ENCODE measurements at places on chromosomes 16 and 17.
A peak's percentile ranks its signal among the peaks of the same experiment; 100 is the strongest.

DNA sequence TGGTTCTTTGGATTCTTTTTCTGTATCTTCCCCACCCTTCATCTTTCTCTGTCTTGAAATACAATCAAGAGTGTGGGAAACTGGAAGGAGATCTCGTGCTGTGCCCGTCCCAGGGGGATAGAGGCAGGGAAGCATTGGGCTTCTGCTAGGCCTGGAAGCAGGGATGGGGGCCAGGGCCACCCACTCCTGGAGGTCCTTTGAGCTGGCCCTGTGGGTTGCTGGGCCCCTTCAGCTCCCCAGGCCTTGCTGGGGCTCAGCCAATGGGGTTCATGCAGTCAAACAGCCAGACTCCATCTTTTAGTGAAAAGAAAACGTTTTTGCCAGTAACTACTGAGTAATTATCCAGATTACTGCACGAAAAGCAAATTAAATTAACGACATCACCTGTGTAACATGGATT lies 67.8 kb downstream of the CCDC182 start:
- no peak for DNase-seq

GRCh38 chr17:78241277-78242023 lies 10.0 kb downstream of the TMEM235 start:
- DNase-seq = peak; percentile 86

GRCh38 chr17:19986941-19987861 lies 9.6 kb upstream of the AKAP10 start:
- no peak for DNase-seq

- DNase-seq = no peak
These were observed 25.9 kb upstream of the LYRM9 start for GRCh38 chr17:27919079-27919478.

DNA sequence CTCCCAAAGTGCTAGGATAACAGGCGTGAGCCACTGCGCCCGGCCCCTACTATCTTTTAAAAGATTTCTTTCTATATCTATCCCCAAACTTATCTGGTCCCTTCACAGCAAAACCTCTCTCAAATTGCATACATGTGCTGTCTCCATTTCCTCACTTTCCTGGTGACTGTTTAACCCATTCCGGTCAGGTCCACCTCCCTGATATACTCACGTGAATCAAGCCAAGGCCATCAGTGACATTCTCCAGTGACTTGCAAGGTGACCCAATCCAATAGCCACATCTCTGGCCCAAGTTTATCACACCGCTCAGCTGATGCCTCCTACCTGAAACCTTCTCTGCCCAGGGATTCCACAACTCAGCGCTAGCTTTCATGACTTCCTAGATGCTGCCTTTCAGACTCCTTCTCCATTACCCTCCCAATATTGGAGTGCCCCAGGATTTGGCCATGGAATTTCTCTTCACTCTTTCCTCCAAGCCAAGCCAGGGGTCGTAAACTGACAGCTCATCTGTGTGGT lies 1.4 kb upstream of the CTCF start:
- no peak for DNase-seq

GRCh38 chr17:16922386-16923096 lies 49.4 kb downstream of the TNFRSF13B start:
- no peak for DNase-seq

DNA sequence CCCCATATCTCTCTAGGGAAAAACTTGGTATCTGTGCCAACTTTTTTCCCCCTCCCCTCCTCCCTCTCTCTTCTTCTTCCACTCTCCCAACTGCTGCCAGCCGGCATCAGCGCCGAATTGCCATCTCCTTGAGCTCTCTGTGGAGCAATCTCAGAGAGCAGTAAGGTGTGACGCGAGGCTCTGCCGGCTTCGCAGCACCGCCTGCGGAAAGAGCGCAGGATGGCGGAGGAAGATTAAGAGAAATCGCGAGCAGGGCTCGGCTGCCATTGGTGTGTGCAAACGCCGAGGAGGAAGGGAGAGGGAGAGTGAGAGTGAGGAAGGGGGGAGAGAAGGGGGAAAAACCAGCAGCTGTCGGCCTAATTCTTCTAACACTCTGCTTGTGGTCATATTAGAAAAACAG lies 44.2 kb downstream of the NEUROD2 start:
- DNase-seq = peak; percentile 15

DNA sequence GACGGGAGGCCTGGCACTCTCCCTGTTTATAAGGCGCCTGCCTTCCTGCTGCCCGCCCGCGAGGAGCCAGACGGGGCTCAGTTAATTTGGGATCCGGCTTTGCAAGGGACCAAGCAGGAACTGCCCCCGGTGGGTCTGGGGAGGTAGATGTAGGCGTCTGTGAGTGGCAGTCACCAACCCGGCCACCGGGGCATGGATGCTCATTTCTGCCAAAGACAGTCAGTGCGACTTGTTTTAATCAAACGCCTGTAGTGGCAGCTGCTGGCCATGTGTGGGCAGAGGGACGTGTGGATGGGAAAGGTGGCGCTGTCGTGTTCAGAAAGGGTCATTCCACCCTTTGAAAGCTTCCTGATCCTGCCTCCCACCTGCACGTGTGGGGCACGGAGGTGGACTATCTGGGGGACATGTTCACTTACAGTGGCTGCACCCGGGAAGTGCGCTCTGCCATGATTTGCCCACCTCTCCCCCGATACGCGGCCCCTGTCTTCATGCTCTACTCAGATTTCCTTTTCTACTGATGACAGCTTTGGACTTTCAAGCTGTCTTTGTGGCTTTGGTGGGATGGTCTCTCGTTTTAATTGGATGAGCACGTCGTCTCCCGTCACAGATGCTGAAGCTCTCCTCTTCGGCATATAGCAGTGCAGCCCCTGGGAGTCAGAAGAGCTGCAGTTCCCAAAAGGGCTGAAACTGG lies 60.3 kb upstream of the CIBAR2 start:
- no peak for DNase-seq

DNA sequence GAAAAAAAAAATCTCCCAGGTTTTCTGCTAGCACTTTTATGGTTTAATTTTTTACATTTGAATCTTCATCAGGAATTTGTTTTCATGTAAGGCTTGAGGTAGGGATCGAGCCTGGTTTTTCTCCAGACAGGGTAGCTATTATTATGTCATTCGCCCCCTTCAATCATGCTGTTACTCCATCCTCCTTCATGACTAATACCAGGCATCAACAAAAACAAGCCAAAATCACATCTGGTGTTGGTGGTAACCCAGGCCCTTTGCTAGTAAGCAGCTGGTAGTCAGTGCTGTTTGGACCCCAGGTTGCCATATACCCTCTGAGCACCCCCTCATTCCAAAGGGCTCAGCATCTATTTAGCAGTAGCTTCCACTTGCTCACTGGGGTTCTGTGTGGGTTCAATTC lies 29.5 kb downstream of the DRC3 start:
- no peak for DNase-seq

DNA sequence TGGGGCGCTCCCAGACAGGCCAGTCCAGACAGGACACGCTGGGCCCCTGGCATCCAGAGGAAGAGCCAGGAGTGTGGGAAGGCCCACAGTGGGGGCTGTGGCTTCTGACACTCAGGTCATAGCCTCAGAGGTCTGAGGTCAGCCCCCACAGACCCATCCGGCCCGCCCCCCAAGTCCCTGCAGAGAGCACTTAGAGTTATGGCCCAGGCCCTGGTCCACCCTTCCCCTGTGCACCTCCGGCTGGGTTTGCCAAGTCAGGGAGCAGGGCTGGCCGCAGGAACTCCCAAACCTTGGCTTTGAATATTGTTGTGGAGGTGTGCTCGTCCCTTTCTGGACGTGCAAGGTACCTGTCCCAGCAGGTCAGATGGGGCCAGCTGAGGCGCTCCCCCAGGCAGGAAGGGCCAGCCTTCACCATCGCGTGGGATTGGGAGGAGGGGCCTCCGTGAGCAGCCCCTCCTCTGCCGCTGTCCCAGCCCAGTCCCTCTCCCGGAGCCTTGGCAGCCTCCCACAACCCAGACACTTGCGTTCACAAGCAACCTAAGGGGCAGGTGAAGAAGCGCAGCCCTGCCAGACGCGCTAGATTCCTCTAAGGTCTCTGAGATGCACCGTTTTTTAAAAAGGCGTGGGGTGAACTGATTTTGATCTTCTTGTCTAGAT lies 74.6 kb downstream of the SOCS1 start:
- no peak for DNase-seq

DNA sequence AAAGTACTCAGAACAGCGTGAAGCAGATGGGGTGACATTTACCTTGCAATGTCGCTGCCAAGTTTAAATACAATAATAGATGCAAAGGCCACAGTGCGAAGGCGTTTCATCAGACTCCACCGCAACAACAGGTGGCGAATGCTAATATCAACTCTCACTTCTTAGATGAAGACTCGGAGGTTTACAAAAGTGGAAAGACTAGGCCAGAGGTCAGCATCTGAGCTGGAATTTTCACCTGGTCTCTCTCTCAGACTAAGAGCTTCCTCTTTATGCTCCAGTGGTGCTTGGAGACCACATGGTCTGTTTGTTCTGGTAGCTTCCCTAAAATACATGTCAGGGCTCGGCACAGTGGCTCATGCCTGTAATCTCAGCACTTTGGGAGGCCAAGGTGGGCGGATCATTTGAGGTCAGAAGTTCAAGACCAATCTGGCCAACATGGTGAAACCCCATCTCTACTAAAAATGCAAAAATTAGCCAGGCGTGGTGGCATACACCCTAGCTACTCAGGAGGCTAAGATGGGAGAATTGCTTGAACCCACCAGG lies 169.1 kb downstream of the XYLT1 start:
- DNase-seq = no peak

- no peak for DNase-seq
These were observed 61.6 kb upstream of the WSB1 start for GRCh38 chr17:27232328-27232727.

DNA sequence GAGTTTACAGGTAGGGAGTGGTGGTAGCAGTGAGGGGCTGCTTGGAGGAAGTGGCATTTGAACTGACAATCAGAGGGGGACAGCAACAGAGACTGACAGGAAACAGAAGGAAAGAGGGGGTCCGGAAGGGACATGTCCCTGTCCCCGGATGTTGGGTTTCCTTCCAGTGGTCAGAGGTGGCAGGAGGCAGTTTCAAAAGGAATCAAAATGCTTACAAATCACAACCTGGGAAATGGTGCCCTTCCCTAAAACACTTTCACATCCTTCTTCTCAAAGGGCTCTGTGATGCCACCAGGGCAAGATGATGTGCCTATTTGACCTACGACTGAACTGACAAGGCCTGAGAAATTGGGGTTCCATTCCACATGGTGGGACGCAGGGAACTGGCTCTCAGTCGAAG lies 19.7 kb downstream of the ADGRG1 start:
- no peak for DNase-seq

GRCh38 chr17:81821147-81821546 lies 11.9 kb downstream of the MCRIP1 start:
- no peak for DNase-seq

- no peak for DNase-seq
These were observed 8.2 kb upstream of the MPP2 start for GRCh38 chr17:43915559-43915958.

Measured in nucleus accumbens (tissue), 56 donors.